B cell (primary cell): ENCODE measurements at places on chromosomes 7 and 10.
A peak's percentile ranks its signal among the peaks of the same experiment; 100 is the strongest.

DNA sequence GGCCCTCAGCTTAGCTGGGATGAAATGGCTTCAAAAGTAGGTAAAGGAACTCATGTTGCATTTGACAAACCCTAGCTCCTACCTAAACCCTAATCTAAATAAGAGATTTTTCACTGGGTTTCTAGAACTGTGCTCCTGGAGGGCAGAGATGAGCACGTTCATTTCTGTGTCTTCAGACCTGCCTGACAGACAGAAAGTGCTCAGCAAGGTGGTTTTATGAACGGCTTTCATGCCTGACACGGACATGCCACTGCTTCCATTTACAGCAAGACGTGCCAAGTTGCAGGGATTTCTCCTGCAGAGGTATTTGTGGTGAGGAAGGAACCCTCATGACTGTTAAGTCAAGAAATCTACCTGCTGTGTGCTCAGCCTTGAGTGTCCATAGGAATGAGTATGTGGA, 83.5 kb upstream of the KMT2C start:
- H3K4me1 ChIP-seq: no peaks in the 10 kb centered on the region
- no peaks in the 10 kb centered on the region for H3K36me3 ChIP-seq
- no peaks in the 10 kb centered on the region for H3K27me3 ChIP-seq
- H3K4me3 ChIP-seq: no peak overlapping the region
- H3K27ac ChIP-seq: no peak overlapping the region
- DNase-seq: no peak

- no peaks in the 10 kb centered on the region for H3K36me3 ChIP-seq
- peaks cover 3% of the 10 kb centered on the region for H3K4me1 ChIP-seq
- no peaks in the 10 kb centered on the region for H3K27me3 ChIP-seq
- H3K27ac ChIP-seq: no peak overlapping the region
Measured at GRCh38 chr10:48557511-48558123, 47.3 kb downstream of the ARHGAP22 start.

DNA sequence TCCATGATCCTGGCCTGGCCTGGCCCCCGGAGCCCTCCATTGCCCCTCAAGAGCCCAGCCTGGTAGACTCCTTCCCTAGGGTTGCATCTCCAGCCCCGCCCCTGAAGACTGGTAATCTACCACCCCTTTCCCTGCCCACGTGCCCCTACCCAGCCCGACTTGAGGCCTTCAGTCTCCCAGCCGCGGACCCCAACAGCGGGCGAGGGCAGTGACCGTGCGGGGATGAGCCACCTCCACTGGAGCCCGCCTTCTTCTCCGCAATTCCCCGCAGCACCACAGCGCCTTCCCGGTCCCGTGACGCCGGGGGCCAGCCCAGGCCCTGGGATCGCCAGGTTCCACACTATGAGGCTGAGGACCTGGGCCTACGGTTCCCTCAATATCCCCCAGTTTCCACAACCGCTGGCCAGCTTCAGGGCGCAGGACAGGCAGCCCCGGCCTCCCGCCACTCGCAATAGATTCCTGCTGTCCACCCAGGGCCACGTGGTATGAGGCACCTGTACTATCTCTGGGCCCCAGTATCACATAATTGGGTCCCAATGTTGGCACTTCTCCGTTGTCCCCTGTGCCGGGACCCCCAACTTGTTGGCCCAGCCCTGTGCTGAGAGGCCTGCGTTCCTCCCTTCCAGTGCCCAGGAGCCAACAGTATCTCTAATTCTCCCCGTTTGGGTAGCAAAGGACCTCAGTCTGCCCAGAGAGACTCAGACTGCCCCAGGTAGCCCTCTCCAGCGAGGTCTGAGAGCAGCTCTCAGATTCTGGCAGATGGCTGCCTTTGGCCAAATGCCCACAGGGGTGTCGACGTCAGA, 1.1 kb upstream of the GPRIN2 start:
- peaks cover 39% of the 10 kb centered on the region for H3K27me3 ChIP-seq
- no peak for DNase-seq
- H3K36me3 ChIP-seq: no peaks in the 10 kb centered on the region
- H3K4me3 ChIP-seq: no peak overlapping the region
- no peak overlapping the region for H3K27ac ChIP-seq

DNA sequence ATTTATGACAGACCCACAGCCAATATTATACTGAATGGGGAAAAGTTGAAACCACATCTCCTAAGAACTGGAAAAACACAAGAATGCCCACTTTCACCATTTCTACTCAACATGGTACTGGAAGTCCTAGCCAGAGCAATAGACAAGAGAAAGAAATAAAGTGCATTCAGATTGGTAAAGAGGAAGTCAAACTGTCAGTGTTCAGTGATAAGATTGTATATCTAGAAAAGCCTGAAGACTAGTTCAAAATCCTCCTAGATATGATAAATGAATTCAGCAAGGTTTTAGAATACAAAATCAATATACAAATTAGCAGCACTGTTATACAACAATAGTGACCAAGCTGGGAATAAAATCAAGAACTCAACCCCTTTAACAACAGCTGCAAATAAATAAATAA, 6.9 kb upstream of the ZNF138 start:
- no peaks in the 10 kb centered on the region for H3K4me1 ChIP-seq
- no peak overlapping the region for H3K4me3 ChIP-seq
- H3K27me3 ChIP-seq: no peaks in the 10 kb centered on the region
- no peaks in the 10 kb centered on the region for H3K36me3 ChIP-seq

DNA sequence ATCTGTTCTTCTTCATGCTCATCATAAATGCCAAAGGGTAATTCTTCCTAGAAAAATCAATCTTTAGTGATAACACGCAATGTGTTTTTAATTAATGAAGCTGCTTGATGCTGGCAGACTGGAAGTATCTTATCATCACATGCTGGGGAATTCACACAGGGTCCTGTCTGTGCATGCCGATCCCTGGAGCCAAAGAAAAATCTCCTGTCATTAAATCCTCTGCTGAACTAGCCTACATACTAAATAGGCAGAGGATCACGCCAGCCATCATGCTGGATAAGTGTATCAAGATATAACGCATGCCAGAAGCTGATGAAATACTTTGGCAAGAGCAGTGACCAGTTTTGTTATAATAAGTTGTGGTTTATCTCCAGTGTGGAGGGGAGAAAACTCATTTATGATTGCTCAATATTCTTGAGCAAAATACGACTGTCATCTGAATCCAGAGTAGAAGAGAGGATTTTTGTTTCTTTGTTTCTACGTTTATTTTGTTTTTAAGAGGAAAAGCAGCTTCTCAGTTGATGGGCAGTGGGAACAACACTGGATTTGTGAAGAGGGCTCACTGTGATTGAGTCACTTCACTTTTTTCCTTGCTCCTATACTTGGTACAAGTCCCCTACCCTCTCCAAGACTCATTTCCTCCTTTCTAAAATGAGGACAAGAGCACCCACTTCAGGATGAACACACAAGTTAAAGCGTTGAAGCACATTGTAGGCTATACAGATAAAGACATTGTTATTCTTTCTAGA, 649.1 kb downstream of the TNS3 start:
- no peak overlapping the region for H3K4me3 ChIP-seq
- no peaks in the 10 kb centered on the region for H3K36me3 ChIP-seq
- H3K27ac ChIP-seq: no peak overlapping the region
- no peak for DNase-seq

DNA sequence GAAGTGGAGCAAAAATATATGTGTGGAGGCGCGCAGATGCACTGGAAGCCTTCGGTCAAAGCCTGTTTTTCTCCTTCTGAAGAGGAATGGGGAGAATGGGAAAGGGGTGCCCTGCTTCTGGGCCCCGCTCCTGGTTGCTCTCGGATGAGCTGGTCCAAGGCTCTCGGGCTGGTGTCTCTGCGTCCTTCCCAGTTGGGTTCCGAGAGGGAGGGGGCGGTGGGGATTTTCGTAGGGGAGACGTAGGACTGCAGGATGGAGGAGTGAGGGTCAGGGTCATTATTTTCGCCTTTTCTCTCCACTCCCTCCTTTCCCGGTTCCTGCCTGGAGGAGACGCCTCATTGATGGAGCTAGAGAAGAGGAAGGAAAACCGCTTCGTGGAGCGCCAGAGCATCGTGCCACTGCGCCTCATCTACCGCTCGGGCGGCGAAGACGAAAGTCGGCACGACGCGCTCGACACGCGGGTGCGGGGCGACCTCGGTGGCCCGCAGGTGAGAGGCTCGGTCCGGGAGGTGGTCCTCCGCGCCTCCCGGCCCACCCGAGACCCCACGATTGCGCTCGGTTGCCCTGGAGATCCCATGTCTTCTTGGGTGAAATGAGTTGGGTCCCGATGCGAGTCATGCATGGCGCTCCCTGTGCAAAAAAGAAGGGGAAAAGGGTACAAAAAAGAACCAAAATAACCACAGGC, 790 bp downstream of the ADAM22 start:
- H3K4me1 ChIP-seq: peaks cover 16% of the 10 kb centered on the region
- peak overlapping the region; percentile 46 for H3K4me3 ChIP-seq
- peaks cover 5% of the 10 kb centered on the region for H3K27me3 ChIP-seq
- H3K27ac ChIP-seq: no peak overlapping the region
- DNase-seq: peak; percentile 46

- peaks cover 3% of the 10 kb centered on the region for H3K27me3 ChIP-seq
- H3K4me1 ChIP-seq: peaks cover 14% of the 10 kb centered on the region
- H3K27ac ChIP-seq: no peak within 1 kb of the TSS
- H3K36me3 ChIP-seq: peaks cover 13% of the 10 kb centered on the region
Measured at GRCh38 chr7:149460493-149461277, at the start of gene ZNF777. TSS of gene ZNF777 (minus strand) at chr7:149461062. CDS start at chr7:149456022, 5,040 bp downstream.

DNA sequence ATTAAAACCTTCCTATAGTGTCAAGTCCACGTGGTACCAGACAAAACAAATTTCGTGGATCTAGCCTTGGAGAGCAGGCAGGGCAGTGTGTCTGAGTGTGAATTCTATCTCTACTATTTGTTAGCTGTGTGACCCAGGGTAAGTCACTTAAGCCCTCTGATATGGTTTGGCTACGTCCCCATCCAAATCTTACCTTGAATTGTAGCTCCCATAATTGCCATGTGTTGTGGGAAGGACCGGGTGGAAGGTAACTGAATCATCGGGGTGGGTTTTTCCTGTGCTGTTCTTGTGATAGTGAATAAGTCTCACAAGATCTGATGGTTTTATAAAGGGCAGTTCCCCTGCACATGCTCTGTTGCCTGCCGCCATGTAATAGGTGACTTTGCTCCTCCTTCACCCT, 2.8 kb upstream of the NPFFR1 start:
- no peak overlapping the region for H3K4me3 ChIP-seq
- peaks cover 4% of the 10 kb centered on the region for H3K4me1 ChIP-seq
- peaks cover 31% of the 10 kb centered on the region for H3K27me3 ChIP-seq
- H3K27ac ChIP-seq: no peak overlapping the region
- no peaks in the 10 kb centered on the region for H3K36me3 ChIP-seq
- no peak for DNase-seq

DNA sequence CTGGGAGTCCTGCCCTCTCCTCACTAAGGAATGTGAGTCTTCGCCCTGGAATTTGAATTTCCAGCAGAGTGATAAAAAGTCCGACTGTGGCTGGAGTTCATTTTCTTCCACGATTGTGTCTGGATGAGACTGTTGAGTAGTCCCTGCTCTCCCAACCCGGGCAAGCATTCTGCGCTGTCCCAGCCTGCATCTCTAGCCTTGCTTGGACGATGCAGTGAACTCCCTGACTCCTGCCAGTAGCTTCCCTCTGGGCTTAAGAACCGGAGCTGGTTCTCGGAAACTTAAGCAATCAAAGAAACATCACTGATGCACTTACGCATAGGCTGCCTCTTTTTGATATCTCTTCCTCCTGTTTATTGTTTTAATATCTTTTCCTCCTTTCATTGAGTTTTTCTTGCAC, 116.0 kb upstream of the FZD8 start:
- H3K27ac ChIP-seq: no peak overlapping the region
- DNase-seq: no peak
- H3K27me3 ChIP-seq: no peaks in the 10 kb centered on the region
- no peaks in the 10 kb centered on the region for H3K4me1 ChIP-seq

DNA sequence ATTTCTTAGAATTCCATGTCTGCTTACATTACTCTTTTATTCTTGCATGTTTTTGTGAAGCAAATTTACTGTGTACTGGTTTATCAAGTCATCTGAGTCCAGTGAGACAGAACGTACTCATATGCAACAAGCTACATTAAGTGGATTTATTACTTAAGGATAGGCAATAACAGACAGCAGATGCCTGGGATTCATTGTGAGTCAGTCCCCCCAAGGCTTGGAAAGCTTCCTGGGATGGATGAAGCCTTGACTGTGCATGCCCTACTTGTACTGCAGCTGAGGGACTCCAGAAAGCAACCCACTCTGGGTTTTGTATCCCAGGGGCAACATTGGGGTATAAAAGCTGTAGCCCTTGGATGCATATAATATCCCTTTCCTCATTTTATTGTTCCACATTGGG, 113.4 kb upstream of the RAB18 start:
- H3K36me3 ChIP-seq: no peaks in the 10 kb centered on the region
- no peak for DNase-seq
- no peak overlapping the region for H3K27ac ChIP-seq

GRCh38 chr10:17049195-17049594, 80.4 kb downstream of the CUBN start:
- no peak overlapping the region for H3K27ac ChIP-seq
- H3K27me3 ChIP-seq: no peaks in the 10 kb centered on the region
- H3K4me1 ChIP-seq: no peaks in the 10 kb centered on the region
- DNase-seq: no peak
- H3K36me3 ChIP-seq: no peaks in the 10 kb centered on the region
- no peak overlapping the region for H3K4me3 ChIP-seq

- no peak for DNase-seq
- H3K27ac ChIP-seq: no peak overlapping the region
- H3K36me3 ChIP-seq: no peaks in the 10 kb centered on the region
- H3K27me3 ChIP-seq: peaks cover 31% of the 10 kb centered on the region
- H3K4me1 ChIP-seq: no peaks in the 10 kb centered on the region
- no peak overlapping the region for H3K4me3 ChIP-seq
Measured at GRCh38 chr7:55017841-55018240, 976 bp upstream of the EGFR start.

DNA sequence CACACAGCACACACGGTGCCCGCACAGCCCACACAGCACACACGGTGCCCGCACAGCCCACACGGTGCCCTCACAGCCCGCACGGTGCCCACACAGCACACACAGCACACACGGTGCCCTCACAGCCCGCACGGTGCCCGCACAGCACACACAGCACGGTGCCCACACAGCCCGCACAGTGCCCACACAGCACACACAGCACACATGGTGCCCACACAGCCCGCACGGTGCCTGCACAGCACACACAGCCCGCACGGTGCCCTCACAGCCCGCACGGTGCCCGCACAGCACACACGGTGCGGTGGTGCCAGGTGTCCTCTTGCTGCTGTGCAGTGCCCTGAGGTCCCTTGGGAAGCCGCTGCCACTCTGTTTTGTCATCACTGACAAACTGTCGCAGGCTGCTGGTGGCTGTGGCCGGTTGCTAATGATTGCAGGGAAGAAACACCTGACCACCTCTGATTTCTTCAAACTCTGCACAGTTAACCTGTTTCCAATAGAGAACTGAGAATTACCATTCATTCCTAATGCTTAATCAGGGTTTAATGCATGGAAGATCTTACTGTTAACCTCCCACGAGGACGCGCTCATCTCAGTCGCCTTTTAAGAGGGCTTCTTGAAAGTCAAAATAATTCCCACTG, 66.9 kb downstream of the GLRX3 start:
- no peaks in the 10 kb centered on the region for H3K4me1 ChIP-seq
- no peaks in the 10 kb centered on the region for H3K36me3 ChIP-seq
- no peak for DNase-seq
- H3K27ac ChIP-seq: no peak overlapping the region
- no peaks in the 10 kb centered on the region for H3K27me3 ChIP-seq
